ENCODE measurements at places on chromosomes 13 and 19.
A peak's percentile ranks its signal among the peaks of the same experiment; 100 is the strongest.

DNA sequence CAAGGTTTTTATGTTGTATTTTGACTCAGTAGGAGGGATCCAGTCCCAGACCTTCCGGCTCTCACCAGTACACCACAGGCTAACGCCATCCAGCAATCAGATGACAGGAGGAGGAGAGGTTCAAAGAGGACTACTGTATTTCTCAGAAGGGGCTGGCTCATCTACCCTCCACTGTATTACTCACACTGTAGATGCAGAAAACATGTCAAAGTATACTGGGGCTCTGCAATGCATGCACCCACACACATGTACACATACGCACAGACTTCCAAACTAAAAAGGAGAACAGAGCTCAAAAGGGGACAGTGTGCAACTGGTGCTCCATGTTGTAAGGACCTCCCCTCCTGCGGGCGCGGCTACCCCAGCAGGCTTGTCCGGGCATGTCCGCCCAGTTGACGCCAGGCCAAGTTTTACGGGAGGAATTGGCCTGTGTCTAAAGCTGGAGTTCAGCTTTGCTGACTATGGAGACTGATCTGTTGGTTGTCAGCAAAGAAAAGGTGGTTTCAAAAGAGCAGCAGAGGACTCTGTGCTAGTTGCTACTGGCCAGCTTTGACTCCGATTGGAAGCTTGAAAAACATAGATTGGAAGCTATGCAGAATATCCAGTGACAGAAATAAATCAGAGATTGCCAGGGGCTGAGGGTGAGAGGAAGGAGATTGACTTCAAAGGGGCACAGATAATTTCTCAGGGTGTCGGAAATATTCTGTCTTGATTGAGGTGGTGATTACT lies 314.2 kb downstream of the DLEU7 start:
- DNase-seq = peak; percentile 67

DNA sequence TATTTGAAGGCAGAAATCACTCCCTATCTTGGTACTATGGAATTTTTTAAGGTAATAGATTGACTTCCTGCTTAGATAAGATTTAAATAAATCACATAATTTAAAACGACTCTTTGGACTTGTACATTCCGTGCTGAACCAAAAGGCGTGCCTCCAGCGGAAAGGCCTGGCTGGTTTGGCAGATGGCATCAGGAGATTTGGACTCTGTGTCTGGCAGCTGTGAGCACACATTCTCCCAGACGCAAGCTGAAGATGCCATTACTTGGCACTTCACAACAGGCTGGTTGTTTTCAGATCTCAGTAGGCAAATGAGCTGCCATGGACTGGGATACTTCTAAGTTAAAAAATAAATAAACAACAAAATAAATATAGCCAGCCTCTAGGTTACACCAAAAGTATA lies 104.5 kb upstream of the SLC15A1 start:
- no peak for DNase-seq

GRCh38 chr13:110356362-110356761 lies 49.3 kb downstream of the COL4A2 start:
- no peak for DNase-seq

DNA sequence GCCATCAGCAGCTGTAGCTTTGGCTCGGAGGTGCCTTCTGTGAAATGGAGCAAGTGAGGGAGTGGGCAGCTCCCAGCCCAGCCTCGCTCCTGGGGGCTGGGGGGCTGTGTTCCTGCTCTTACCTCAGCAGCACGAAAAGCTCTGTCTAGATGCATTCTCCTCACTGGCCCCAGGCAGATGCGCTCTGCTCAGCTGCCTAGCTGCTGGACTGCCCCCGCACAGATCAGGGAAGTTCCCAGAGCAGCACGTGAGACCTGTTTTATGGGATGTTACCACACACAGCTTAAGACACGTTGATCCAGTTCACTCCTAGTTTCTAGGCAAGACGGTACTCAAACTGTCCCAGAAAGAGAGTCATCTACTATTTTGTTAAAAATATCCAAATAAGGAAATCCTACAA lies 13.6 kb downstream of the LCP1 start:
- no peak for DNase-seq

All from PC-9 (cell line).